ENCODE measurements at places on chromosomes 7 and 10.

GRCh38 chr10:118145256-118145655 is 98.5 kb upstream of the RAB11FIP2 start:
- no peak for DNase-seq

GRCh38 chr10:1738950-1739349 is 1.6 kb upstream of the ADARB2 start:
- DNase-seq: no peak

DNA sequence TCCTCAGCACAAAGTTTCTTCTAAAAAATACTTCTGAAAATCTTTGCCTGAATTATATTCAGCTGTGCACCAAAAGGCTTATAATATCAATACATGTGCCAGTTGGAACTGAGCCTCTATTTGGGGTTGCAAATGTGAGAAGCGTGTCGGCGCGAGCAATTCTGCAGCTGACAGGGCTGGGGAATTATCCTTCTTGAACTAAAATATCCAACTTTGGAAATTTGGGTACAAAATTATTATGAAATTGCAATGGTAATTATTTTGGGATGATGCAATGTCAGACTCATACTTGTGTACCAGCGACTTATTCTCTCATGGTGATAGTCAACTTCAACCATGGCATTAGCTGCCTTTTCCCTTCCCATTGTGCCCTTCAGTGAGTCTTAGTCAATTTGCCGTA is 507.0 kb upstream of the KLF6 start:
- no peak for DNase-seq

- no peak for DNase-seq
These were observed 26.5 kb upstream of the CNTNAP2 start for GRCh38 chr7:146090023-146090645.

GRCh38 chr7:88324699-88325098 is 18.0 kb upstream of the STEAP4 start:
- no peak for DNase-seq

DNA sequence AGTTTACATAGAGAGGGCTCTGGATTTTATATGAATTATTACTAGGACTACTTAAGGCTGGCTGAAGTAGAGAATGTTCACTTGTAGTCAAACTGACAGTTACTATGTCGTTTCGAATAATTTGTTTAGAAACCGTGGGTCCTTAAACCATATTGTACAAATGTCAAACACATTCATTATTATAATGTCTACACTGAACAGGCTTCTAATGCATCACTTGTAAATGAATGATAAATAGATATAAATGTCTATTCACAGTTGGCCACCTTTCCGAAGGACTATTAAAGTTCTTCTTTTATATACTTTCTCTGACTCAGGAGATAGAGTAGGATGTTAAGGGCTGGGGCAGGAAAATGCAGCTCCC is 95.3 kb downstream of the SEMA3D start:
- no peak for DNase-seq

- DNase-seq: no peak
These were observed 203.1 kb upstream of the AUTS2 start for GRCh38 chr7:69395061-69395714.

GRCh38 chr7:134855442-134855841 is 76.0 kb downstream of the CALD1 start:
- DNase-seq: no peak

DNA sequence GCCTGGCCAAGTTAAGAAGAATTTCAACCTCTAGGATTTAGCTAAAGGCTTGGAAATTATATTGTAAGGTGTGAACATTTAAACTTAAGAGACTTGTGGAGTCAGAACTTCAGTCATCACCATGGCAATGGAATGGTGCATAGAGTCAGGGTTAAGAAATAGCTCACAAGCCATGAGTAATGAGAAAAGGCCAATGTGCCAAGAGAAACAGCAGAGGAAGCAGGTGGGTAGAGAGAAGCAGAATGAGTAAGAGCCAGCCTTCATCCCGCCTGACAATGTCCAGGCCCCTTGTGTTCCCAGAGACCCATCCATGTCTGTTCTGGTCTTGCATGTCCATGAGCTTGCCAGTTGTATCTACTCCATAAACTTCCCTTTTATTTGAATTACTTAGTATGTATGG is 62.6 kb upstream of the TBX20 start:
- DNase-seq: no peak

- DNase-seq: peak; percentile 27
These were observed 127.1 kb downstream of the GLRX3 start for GRCh38 chr10:130263289-130263688.

DNA sequence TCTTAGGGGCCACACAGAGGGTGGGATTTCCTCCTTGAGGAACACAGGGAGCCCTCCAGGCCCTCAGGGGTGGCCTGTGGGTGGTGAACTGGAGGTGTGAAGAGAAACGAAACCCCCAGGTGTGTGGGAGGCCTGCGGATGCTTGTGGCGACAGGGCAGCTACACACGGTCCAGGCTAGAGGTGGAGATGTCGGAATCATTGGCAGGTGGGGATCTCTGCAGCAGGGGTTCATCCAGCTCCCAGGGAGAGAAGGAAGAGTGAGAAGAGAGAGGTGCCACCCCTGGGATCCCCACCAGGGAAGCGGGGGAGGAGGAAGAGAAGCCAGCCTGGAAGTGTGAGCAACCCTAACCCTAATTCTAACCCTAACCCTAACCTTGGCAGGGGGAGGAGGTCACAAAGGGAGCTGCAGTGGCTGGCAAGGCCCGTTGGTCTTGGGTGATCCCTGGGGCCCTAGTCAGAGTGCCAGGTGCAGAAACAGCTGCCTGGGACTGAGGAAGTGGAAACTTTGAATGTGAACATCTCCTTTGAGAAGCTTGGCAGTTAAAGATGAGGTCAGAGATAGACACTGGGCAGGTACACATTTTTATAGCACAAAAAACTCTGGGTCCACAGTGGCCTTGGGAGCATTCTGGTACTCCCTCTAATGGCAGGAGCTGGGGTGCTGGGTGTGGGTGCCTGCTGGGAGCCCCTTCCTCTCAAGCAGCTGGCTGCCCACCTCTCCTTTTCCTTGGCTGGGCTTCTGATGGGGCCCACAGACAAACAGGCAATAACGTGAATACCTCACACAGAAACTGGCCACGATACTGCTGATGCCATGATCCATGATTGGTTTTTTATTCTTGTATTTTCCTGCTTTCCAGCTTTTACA is 6.8 kb upstream of the AEBP1 start:
- DNase-seq: no peak

- DNase-seq: no peak
These were observed at the start of gene SPAG6 for GRCh38 chr10:22345301-22346095. Gene SPAG6 (plus strand): TSS chr10:22345496. CDS start chr10:22345612, 116 bp downstream.

DNA sequence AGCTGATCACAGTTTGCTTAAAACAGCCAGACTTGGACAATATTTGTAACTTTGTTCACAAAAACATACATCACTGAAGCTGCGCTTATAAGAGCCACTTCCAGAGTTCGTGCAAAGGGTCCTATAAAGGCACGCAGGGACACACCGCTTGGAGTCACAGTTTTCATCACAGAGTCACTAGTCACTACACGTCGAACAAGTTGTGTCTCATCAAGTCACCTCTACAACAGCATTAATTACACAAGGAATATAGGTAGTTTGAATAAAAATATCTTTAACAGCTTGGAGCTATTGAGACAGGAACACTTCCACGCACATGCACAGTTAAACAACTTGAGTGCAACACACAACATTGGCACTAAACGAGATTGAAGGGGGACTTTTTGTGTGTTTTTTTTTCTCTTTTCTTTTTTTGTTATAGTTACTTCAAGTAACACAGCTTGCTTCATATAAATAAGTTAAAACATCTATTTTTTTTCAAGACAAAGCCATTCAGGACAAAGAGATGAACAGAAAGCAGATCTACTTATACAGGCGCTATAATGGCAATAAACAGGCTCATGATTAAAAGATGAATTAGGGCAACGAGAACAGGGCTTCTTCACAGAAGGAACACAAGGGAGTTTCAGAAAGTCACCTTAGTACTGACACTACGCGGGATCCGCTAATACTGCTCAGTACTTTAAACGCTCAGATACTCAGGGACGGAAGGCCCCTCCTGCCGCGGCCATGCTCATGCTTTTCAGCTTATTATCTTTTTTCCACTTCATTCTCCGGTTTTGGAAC is 2.2 kb downstream of the HOXA5 start:
- no peak for DNase-seq

DNA sequence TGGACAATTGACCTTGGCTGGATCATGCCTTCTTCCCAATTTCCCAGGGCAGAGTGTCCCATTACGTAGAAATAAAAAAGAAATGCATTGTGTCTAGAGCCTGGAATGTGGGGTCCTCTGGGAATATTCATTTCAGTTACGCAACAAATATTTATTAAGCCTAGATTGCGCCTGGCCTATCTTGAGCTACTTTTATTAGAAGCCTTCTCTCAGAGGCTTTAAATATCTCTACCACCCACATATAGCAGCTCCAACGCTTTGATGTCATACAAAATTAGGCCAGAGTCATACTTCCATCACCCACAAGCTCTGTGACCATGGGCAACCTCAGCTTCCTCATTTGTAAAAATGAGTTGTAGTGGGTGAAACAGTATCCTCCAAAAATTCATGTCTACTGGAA is 24.9 kb upstream of the CARD11 start:
- no peak for DNase-seq

DNA sequence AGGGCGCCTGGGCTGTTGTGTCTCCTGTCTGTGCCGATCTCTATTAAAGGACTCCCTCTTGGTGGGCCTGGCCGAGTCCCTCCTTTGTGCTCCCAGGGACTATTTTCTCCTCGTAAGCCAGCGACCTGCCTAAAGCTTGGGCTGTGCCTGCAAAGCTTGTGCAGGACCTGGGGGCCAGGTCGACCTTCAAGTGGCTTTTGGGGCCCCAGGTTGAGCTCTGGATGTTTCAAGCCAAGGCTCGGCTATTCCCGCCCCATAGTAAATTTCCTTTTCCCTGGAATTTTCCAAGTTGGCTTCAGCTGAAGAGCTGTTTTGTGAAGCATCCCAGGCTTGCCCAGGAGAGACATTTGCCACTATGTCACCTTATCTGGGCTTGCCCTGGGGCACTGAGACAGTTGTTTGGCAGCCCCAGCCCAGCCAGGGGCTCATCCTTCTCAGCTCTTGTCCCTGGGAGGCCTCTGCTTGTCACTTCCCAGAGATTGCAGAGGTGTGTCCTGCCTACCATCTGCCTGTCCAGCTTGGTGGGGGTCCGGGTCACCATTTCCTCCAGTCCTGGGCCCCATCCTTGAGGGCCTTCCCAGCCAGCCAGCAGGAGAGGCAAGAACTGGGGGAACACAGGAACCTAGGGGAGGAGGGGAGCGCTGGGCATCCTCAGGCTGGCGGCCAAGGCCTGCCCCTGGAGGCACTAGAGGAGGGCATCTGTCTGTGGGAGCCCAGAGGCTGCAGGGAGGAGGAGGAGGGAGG is 20.2 kb downstream of the ZMIZ2 start:
- DNase-seq: peak; percentile 93

GRCh38 chr7:88431882-88432281 is 125.2 kb upstream of the STEAP4 start:
- DNase-seq: no peak

- no peak for DNase-seq
These were observed 4.4 kb upstream of the C10orf90 start for GRCh38 chr10:126674741-126675515.

DNA sequence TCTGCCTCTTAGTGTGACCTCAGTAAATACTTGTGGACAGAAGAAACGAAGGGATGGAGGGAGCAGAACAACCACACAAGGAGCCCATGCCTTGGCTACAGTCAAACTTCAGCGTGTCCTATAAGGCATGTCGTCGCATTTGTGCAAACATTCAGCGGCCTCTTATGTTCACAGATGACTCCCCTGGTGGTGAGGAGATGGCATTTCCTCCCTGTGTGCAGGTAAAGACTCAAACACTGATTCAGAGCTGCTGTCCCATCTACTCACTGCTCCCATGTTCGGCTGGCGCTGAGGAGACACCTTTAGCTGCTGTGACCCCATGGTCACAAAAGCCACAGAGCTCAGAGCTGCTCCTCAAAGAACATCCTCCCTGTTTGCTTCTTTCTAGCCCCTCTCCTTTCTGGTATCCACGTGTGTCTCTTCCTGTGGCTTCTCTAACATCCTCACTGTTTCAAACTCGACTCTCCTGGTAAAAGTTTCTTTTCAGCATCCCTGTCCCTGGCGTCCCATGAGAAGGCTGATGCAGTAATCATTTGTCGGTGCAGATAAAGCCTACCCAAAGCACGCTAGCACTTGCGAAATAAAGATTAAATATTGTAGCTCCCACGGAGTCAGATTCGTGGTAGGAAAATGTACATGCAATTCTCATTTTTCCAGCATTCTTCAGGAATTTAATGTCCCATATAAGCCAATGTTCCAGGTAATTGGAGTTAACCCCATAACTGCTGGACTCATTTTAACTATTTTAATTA is 124.9 kb upstream of the NEBL start:
- DNase-seq: no peak

- DNase-seq: no peak
These were observed 94.6 kb upstream of the BTBD16 start for GRCh38 chr10:122176232-122177213.

- no peak for DNase-seq
These were observed 19.3 kb downstream of the GFRA1 start for GRCh38 chr10:116253716-116254115.

DNA sequence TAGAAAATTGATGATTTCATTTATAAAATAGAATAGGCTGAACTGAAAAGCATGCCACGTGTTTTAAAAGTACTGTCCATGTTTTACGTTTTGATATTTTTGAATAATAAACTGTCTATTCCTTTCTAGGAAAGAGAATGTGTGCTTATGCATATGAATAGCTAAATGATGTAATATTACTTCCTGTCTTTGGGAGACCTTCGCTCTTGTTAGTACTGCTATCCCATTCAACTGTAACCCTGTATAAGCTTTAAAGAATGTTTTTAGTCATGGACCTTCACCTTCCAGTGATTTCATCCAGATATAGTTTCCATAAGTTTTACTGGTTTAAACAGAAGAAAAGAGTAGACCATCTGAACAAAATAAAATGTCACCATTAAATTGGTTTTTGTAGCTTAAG is 274.4 kb upstream of the SEMA3A start:
- no peak for DNase-seq

DNA sequence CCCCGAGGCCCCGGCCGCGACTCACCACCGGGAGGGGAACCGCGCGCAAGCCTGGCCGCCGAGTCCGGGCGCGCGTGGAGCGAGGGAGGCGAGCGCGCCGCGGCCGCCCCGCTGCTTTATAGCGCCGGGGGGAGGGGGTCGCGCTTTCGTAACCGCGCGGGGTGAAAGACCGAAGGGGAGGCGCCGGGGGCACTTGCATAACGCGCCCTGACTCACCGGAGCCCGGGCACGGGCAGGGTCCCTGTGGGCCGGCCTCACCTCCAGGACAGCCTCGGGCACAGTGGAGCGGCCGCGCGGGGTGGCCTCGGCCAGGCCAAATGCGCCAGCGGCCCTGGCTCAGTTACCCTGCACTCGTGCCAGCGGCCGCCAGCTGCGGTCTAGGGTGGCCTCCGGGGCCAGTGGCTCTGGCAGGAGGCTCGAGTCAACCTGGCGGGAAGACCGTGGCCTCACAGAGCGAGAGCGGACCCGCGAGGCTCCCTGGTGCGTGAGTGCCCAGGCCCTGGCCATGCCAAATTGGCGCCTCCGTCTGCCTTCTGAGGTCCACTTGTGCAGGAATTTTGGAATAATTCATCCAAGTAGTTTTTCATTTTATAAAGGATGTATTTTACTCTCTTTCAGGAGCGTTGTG is at the start of gene RBP4:
TSS of gene RBP4 (minus strand) at position 90 of the 628 bp plus-strand sequence. CDS start 207 bp downstream, outside the sequence.
- peak; percentile 37 for DNase-seq

GRCh38 chr10:100167553-100168312 is 18.1 kb downstream of the ERLIN1 start:
- DNase-seq: no peak
